ENCODE measurements at places on chromosomes 16 and 17.

DNA sequence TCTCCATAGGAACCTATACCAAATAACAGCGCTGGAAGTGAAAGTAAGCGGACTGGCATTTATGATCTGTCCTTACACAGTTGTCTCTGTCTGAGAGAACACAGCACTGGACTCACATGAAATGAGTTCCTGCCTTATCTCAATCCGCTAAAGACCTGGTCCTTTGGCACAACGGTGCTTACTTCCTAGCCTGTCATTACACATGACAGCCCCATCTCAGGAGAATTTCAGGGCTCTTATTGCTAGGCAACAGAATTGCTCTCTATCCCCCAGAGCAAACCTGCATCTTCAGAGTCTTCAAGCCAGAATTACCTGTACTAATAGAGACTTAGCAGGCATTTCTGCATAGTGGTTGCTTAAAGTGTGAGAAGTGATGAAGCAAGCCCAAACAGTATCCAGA lies 4.3 kb downstream of the KCNJ2 start:
- no peak for DNase-seq

DNA sequence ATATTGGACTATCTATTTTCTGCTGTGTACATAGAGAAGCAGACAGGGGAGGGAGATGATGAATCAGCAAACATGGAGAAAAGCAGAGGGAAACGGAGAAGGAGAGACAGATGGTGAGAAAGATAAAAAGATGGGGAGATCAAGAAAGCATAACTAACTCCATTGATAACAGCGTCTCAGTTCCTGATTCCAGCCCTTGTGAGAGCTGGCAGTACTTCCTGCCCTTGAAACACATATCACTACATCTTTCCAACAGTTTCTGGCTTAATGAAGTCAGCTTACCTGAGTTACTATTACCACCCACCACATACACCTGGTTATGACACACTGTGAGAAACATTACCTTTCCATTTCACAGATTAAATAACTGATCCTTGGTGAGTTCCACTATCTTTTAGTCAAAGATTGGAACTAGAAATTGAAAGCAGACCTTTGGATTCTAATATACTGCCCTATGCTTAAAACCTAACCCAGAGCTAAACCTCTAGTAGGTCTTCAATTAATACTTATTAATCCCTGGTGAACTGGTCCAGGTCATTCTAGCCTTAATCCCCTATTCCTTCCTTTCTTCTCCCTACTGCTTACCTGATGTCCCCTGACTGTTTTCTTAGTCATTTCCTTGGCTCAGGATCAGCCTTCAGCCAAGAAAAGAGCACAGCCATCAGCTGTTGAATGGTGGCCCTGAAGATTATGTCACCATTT lies 346.6 kb upstream of the CCL2 start:
- no peak for DNase-seq

GRCh38 chr16:16031401-16031800 lies 82.0 kb downstream of the ABCC1 start:
- DNase-seq: no peak

GRCh38 chr16:31248344-31248743 lies 11.4 kb upstream of the ITGAM start:
- no peak for DNase-seq

GRCh38 chr16:58709333-58709732 lies 24.8 kb upstream of the SLC38A7 start:
- DNase-seq: no peak

GRCh38 chr16:65876056-65876408 lies 490.5 kb upstream of the CDH5 start:
- DNase-seq: no peak

DNA sequence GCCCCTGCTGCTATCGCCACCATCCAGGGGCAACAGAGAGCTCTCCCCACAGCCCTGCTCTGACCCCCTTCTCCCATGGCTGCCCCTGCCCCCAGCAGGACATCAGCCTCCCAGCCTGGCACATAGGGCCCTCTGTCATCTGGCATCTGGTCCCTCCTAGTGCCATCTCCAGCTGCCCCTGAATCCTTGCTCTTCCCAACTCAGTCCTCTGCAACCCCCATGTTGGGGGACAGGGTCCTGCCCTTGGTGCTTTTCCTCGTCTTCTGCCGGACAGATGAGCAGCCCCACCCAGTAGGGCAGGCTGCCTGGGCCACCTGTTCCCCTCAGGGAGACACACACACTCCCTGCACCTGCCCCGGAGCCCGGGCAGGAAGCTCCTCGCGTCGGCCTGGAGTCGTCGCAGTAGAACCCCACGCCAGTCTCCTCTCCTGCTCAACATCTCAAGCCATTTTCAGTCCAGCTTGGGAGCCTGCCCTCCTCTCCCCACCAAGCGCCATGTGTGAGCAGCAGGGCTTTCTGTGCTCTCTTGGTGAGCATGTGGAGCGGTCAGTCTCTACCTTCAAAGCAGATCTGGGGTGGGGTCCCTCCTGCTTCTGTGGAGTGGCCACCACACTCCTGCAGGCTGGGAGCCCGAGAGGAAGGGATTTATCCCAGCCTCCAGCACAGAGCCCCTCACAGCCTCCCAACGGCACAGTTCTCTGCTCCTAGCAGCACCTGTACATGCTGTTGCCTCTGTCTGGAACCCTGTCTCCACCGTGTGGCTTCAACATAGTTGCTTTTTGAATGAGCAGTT lies 28.2 kb downstream of the TNFRSF13B start:
- no peak for DNase-seq

DNA sequence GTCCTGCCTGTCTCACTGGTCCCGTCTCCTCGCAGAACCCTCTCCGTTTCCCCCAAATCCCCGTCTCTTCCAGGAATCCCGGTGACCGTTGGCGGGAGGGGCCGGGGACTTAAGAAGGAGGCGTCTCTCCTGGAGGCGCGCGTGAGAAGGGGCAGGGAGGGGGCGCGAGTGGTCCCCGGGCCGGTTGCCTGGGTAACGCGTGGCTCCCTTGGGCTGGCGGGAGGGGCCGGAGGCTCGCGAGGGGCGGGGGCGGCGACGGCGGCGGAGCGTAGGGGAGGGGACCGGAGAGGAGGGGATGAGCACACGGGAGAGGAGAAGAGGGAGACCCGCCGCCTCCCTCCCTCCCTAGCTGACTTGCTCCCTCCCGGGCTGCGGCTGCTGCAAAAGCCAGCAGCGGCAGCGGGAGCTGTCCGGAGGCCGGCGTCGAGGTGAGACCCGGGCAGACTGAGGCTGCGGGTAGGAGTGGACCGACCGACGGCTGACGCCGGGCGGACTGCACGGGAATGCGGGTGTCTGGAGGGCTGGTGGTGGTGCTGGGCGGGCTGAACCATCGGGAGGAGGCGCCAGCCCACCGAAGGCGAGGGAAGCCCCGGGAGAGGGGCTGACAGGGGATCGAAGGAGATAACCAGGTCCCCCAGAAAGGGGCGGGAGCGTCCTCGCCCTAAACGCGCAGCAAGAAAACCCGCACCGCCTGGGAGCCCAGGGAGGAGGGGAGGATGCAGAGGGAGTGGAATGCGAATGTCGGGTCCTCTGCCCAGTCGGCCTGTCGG lies at the start of gene PRRT2:
PRRT2 (plus strand) TSS at position 298 of the 770 bp plus-strand sequence. CDS start 862 bp downstream, outside the sequence.
- peak; percentile 35 for DNase-seq

DNA sequence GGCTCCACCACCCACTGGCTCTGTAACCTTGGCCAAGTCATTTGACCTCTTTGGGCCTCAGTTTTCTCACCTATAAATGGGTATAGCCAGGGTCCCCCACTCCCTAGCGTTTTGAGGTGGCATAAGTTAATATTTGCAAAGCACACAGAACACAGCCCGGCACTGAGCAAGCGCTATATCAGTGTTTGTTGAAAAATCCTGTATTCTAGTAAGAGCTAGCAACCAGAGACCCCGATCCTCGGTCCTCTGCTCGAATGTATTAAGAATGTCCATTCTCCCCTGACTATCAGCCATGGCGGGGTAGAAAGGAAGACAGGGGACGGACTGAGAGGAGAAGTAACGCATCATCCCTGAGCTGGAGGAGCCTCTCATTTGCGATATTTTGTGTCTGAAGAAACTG lies 131.2 kb downstream of the IRF8 start:
- DNase-seq: no peak

GRCh38 chr16:30677931-30678585 lies 19.8 kb downstream of the FBRS start:
- DNase-seq: no peak

GRCh38 chr17:57940653-57941329 lies 14.4 kb downstream of the CUEDC1 start:
- no peak for DNase-seq

- no peak for DNase-seq
These were observed 93.4 kb upstream of the TMEM132E start for GRCh38 chr17:34485999-34486398.

DNA sequence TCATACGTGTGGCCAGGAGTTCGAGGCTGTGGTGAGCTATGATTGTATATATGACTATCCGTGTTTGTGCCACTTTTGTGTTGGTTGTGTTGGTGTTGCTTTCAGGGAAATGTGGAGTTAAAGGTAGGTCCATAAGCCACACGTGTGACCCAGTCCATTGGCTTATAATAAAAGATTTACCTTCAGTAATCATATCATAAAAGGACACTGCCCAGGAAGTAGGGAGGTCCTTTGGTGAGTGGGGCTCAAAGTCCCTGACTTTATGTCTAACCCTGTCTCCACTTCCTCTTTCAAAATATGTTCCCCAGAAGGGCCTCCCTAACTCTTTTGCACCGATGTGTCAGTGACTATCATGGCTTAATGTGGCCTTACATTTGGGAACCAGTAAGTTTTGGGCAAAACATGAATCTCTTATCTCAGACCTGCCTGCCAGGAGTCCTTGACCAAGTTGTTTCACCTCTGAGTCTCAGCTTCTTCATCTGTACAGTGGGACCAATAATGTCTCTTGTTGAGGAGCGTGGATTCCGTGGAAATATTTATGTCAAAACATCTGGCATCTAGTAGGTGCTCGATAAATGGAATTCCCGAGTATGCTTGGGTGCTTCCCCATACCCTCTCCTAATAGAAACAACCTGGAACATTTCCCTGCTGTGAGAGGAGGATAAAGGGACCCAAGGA lies 4.8 kb downstream of the TNP2 start:
- DNase-seq: no peak

- no peak for DNase-seq
These were observed 8.4 kb downstream of the RSPRY1 start for GRCh38 chr16:57194512-57194911.

- DNase-seq: no peak
These were observed 93.6 kb downstream of the ABCA8 start for GRCh38 chr17:68861602-68862001.

DNA sequence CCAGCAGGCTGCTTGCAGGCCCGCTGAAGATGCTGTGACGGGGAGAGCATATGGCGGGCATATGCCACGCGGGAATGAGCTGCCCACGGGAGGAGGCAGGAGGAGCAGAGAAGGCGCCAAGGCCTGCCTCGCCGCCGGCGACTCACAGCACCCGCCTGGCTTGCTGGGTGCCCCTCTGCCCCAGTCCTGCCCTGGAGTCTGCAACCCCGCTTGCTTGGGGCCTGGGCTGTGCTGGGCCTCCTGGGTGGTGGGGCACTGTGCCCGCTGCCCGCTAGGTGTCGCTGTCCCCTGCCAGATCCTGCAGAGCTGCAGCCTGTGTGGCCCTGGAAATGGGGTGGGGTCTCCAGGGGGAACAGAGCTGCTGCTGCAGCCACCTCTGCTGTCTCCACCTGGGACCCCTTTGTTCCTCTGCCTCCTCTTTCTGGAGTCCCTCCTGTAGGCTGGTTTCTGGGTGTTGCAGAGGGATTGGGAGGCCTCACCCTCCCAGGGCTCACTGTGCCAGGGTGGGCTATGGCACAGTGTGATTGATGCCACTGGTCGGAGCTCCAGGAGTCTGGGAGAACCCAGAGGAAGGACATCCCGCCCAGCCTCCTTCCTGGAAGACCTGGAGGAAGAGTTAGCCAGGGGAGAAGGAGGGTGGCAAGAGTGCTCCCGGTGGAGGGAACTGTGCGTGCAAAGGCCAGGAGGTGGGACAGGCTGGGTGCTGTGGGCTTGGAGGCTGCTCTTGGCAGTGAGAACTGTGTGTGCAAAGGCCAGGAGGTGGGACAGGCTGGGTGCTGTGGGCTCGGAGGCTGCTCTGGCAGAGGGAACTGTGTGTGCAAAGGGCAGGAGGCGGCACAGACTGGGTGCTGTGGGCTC lies 141.0 kb upstream of the CIBAR2 start:
- DNase-seq: peak; percentile 65

- no peak for DNase-seq
These were observed 577.1 kb upstream of the CDH5 start for GRCh38 chr16:65789161-65789945.

DNA sequence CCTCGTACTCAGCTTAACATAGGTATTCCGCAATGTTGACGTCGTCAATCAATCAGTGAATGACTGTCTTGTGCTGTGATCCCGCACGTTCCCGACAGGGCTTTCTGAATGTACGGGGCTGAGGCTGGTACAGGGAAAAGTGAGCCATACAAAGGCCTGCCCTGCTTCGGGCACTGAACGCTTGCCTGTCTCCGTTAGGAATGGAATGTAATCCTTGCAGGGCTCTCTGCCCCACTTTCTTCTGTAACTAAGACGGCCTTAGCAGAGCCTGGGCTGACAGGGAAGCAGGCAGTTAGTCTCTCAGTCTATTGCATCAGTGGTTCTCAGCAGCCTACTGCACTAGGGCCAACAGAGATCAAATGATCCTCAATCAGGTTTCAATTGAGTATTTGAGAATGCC lies 16.2 kb upstream of the MYH3 start:
- no peak for DNase-seq

DNA sequence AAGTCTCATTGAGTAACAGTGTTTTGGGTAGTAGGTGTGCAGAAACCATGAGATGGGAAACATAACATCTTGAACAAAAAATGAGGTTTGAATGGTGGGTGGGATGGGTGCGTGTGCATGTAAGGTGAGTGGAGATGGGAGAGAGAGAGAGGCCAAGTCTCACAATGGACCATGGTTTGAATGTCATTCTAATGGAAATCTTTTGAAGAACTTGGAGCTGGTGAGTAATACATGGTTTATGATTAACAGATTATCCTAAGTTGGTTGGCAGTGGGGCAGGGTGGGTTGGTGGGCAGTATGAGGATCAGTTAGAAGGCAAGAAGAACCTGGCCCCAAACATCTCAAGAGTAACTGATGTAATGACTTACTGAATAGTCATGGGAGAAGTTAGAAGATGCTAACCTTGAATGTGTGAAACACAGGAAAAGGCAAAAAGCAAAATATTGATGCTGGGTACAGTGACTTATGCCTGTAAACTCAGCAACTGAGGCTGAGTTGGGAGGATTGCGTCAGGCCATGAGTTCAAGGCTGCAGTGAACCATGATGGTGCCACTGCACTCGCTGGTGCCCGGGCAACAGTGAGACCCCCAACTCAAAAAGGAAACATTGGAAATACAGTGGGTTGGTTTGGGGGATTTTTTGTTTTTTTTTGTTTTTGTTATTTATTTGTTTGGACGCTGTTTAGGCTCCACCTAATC lies 32.7 kb downstream of the ZNF207 start:
- no peak for DNase-seq
